Stimulated activated CD4-positive, alpha-beta T cell treated with anti-CD3 and anti-CD28 coated beads, Interleukin-15, amount 100 ng/mL, for 1 hour (primary cell): ENCODE measurements at places on chromosomes 2 and 18.
A peak's percentile ranks its signal among the peaks of the same experiment; 100 is the strongest.

GRCh38 chr2:186044761-186045160 lies 306.2 kb downstream of the FSIP2 start:
- no peak for DNase-seq

- DNase-seq = peak; percentile 64
Observed at GRCh38 chr2:71000780-71001591, 6.3 kb upstream of the TEX261 start.

DNA sequence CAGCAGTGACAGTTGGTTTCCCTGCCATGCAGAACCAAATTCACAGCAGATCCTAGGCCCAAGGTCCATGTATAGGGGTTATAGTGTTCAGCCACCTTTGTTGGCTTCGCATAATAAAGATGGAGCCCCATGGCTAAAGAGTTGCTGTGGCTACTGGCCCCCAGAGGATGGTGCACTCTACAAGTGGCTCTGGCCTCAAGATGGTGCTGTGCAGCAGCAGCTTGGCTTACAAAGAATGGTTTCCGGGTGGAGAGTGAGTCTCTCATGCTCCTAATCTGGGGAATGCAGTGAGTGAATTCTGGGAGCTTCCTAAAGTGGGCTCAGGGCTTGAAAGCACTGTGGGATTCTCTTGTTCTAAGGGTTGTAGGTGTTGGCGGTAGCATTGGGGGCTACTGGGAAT lies 1199.7 kb downstream of the CNTNAP5 start:
- DNase-seq = no peak

- DNase-seq = no peak
Observed at GRCh38 chr2:29950481-29950880, 29.1 kb upstream of the ALK start.

DNA sequence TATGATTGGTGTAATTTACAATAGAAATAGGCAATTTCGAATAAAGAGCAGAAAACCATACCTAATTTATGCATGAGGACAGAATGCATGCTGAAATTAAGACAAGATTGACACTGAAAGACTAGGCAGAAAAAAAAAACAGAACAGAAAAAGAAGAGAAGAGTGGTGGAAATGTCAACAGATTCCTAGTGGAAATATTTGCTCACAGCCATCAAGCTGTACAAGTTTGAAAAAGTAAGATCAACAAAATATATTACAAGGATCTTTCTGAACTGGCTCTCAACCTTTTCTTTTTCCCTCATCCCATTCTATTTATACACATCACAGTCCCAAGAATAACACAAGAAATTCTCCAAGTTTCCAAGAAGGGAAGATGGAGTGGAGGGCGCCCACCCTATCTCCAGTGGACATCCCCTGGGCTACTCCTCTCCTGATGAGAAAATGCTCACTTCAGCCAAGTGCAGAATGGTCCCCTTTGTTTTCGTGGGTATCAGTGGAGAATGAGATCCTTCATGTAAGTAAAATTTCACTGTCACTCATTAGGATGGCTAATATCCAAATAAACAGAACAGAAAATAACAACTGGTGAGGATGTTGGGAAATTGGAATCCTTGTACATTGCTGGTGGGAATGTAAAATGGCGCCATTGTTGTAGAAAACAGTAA lies 51.0 kb upstream of the ZNF532 start:
- DNase-seq = no peak

DNA sequence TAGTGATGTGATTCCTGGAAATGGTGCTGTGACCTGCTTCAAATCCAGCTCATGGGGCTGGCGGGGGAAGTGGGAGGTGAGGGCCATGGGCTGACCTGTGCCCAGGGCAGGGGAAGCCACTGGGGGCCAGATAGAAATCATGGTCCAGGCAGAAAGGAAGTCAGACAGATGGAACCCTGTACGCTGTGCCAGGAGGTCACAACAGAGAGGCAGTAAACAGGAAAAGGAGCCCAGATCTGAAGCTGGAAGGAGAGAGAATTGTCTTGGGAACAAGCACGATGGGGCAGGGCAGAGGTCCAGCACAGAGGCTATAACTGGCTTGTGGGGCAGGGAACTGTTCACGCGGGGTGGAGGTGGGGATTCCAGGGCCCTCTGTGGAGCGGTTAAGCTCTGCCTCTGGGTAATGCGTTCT lies 76.0 kb downstream of the RNF144A start:
- no peak for DNase-seq

DNA sequence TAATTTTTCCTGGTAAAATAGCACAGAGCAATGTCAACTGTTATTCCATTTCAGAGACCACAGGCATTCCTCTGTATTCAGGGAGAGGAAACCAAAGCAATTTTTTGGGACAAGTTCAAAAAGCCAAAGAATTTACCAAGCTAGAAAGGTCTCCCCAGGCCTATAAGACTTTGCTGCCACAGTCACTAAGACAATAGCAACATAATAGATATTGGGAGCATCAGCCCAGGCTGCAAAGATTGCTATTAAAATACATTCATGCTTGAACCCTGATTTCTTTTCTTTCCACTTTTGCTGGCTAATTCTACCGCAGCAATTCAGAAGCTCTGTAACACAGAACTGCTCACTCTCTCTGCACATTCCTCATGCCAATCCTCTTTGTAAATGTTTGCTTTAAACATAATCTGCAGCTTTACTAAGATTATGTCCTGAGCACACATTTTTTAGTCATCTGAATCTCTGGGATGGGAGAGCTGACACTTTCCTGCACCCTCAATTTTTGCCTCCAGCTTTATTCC lies 76.3 kb downstream of the CLHC1 start:
- no peak for DNase-seq

DNA sequence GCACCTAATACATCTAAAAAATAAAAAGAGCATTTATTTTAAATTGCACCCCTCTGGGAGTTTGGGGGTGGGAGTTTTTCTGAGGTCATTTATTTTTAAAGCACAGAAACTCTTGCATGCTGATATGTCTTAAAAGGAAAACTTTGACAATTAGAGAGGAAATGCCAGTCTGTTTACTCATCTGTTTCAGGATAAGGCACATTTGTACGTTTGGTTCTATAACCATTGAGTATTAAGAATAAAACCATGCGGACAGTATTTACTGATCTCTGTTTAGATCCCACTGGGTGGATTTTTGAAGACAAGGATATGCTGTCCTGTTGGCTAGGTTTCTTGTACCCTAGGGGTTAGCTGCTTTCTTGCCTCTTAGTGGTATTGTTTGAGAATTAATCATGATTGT lies 122.9 kb downstream of the TANC1 start:
- DNase-seq = no peak

- DNase-seq = no peak
Observed at GRCh38 chr2:46555011-46555410, 75.6 kb downstream of the TMEM247 start.

GRCh38 chr2:211026109-211026508 lies 469.7 kb downstream of the CPS1 start:
- no peak for DNase-seq

DNA sequence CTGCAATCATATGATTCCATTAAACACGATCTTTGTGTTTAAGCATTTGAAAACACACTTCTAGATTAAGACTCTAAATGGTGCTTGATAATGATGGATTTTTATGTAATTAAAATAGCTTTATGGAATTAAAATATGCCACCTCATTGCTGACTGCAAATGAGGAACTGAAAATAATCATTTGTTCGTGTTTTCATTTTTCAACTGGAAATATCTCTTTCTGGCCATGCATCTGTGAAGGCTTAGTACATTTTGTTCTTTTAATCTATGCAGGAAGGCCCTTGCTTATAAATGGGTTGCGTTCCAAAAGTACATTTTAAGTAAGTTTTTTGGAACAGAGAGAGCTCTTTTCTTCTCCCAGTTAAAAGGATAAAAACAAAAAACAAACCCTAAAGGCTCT lies 125.5 kb downstream of the MC4R start:
- no peak for DNase-seq

- DNase-seq = no peak
Observed at GRCh38 chr18:991441-991840, 86.8 kb downstream of the ADCYAP1 start.

DNA sequence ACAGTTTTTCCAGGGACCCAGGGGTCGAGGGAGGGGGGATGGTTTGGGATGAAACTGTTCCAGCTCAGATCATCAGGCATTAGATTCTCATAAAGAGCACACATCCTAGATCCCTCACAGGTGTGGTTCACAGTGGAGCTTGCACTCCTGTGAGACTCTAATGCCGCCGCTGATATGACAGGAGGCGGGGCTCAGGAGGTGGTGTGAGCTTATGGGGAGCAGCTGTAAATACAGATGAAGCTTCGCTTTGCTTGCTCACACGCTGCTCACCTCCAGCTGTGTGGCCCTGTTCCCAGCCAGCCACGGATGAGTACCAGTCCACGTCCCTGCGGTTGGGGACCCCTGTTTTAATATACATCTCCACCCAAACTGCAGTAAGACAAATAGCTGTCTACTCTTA lies 204.2 kb downstream of the AGAP1 start:
- no peak for DNase-seq
